NCI-H2081 (cell line): ENCODE measurements at places on chromosomes 3 and 15.

- no peak for DNase-seq
These were observed 309.8 kb downstream of the VPS13C start for GRCh38 chr15:61750271-61751084.

GRCh38 chr3:55893045-55893664, 406.0 kb upstream of the WNT5A start:
- DNase-seq = no peak

GRCh38 chr15:25990220-25990619, 127.1 kb upstream of the ATP10A start:
- no peak for DNase-seq

DNA sequence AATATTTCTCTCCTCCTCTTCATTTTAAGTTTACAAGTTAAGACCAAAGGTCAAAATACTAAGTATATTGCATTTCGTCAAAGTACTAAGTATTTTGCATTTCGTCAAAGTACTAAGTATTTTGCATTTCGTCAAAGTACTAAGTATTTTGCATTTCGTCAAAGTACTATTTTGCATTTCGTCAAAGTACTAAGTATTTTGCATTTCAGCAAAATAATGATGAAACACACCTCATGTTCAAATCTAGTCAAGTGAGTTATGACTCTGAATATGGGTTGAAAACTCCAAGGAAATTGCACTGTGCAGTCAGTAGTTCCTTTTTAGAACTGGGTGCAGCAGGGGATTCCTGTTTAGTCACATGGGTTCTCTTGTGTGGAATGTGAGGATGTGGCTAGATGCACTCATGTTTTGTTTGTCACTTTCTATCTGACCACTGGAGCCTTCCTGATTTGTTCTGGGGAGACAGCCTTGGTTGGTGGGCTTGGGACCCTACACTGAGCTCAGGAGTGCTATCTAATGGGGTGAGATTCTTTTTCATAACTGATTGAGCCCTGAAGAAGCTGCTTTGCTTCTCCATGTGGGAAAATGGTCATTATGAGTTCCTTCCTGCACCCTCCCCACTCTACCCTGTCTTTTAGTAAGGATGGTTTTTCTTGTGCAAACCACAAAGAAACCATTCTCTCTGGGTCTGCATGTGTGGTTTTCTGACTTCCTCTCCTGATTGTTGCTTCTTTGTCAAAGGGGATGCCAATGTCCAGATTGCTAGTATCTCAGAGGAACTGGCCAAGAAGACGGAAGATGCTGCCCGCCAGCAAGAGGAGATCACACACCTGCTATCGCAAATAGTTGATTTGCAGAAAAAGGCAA, 73.4 kb downstream of the CCK start:
- no peak for DNase-seq

GRCh38 chr15:75702436-75702835, 10.2 kb downstream of the CSPG4 start:
- no peak for DNase-seq
